ENCODE measurements at places on chromosomes 2 and 18.

DNA sequence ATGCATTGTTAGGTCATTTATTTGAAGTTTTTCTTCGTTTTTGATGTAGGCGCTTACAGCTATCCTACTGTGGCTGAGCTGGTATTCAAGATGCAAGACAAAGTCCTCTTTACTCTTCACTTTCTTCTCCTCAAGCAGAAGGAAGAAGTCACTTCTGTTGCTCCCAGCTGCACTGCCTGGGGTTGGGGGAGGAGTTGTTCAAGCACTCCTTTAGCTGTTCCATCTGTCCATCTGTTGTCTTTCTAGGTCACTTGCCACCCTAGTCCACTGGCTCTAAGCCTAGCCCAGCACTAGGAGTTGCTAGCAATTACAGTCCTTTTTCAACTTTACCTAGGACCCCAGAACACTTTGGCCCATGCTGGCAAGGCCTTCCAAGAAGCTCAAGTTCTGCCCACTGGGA, 200.6 kb upstream of the RBMS1 start:
- no peak for DNase-seq

DNA sequence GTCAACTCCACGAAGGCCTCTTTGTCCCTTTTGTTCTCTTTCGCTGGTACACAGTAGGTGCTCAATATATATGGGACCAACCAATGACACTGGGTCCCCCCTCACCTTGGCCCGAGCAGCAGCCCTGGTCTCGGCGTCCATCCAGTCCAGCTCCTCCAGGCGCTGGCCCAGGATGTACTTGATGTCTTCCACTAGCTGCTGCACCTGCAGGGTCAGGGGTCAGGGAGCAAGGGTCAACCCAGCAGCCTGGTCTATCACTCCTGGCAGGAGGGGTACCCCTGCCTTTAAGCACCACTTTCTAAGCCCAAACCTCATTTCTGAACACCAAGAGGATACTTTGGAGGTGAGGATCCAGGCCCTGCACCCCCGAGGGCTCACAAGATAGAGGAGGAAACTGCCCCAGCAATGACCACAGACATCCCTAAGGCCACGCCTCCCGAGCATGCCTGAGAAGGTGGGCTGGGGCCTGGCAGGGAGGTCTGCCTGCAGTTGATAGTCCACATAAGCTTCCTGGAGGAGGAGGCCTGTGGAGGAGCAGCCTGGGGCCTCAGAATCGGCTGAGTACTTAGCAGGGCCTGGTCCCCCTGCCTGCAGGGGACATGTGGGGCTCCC, 4.2 kb downstream of the ECEL1 start:
- DNase-seq: no peak

DNA sequence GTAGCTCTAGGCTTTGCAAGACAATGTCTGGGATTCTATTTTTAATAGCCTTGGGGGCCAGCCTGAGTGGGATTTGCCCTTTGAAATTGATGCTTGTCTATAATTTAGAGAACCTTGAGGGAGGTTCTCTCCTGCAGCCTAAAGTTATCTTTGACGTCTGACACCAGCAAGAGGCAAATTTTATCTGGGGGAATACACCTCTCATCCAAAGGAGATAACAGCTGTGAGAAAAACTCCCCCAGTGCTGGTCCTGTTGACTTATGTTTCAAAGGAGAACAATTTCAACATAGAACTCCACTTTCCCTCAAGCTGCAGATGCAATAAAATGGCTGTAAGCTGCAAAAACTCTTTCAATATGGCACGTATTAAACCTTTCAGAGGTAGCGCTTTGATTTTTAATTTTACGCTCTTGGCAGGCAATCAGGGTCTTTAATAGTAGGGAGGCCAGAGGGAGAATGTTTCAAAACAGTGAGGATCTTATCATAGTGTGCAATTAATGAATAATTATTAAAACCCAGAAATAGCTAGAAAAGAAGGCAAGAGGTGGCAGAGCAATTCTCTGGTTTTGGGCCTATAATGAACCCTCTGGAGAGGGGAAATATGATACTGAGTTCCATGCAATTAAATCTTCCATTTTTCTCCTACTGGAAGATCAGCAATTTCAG, 62.4 kb downstream of the LYPD1 start:
- no peak for DNase-seq

DNA sequence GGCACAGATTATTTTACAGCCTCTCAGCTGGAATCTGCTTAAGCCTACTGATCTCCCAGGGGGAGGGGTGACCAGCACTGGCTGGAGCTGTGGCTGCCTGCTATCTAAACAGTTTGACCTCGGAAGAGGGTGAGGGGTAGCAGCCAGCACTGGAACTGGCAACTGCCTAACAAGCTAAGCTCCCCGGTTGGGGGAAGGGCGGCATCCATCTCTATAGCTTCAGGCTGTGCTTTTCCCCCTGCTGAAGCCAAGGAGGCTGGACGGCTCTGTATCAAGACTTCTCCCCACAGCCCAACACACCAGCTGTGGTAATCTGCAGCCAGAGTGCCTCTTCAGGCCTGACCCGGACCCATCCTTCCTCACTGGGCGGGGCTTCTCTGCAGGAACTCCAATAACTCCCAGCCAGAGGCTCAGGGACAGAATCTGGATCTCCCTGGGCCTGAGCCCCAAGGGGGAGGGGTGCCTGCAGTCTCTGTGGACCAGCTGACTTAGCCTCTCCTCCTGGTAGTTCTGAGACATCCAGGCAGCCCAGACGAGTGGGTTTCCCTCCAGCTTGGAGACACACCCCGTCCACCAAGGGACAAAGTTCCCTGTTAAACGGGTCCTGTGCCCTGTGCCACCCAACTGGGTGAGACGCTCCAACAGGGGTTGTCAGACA, 560.2 kb downstream of the LRP1B start:
- no peak for DNase-seq

- no peak for DNase-seq
These were observed 44.1 kb upstream of the NDUFV2 start for GRCh38 chr18:9058406-9058805.

- no peak for DNase-seq
These were observed 4.4 kb upstream of the EXOC6B start for GRCh38 chr2:72830273-72830672.

DNA sequence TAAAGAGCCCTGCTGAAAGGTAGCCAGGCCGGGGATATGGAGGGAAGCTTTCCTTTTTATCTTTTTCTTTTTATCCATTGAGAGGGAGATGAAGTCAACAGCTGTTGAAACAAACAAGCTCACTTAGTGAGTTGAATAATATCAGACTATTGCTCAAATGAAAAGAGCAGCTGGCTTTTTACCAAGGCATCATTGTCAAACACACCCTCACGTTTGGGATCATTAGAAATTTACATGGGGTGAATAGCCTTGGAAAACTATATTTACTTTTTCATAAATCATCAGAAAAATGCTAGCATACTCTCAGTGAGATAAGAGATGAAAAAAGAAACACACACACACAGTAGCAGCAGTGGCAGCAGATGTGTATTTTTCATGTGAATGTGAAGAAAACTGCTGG, 71.5 kb upstream of the HNMT start:
- no peak for DNase-seq

GRCh38 chr2:61165946-61166345, 4.0 kb downstream of the C2orf74 start:
- no peak for DNase-seq

- DNase-seq: no peak
These were observed 290.8 kb downstream of the DYSF start for GRCh38 chr2:71743995-71744675.

DNA sequence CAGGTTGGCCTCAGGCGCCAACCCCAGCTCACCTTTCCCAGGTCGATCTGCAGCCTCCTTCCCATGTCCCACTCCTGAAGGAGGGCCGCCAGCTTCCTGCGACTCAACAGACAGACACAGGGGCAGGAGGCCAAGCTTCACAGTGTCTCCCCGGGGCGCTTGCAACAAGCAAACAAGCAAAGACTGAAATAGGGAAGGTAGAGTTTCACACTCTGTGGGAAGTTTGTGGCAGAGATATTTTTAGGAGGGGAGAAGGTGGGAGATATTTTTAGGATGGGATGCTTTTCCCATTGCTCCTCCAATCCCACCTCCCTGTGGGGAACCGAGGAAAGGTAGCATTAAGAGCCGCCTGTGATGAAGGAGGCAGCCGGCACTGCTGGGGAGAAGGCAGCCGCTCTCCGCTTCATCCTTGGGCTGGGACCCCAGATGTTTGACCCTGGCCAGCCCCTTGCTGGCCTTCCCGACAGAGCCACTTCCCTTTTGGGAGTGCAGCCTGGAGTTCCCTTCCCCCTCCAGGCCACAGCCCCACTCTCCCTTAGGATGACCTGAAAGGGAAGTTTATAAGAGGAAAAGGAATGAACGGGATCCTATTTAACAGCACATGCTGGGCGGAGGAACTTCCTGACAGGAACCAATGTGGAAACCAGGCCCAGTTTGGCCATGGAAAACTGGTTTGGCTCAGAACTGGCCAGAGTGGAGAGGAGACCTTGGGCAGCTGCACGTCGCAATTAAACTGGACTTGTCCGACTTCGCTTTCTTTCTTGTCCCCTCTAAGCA, 142.2 kb upstream of the SMAD2 start:
- DNase-seq: peak; percentile 27

DNA sequence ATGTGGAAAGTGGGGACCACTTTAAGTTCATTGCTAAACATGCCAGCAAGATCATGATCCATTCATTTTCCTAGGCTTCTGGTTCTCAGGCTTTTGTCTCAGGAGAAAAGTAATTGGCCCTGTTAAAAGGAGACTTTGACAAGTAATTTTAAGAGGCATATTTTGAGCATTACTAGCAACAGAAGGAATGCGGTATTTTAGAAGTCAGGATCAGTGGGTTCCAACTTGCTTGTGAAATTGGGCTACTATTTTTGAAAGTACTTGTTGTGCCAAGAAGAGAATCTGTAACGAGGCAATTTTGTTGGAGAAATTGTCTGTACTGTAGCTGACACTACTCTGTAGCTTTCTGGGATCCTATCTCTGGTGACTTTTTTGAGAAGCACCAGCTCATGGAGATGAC, 59.4 kb downstream of the CERS6 start:
- no peak for DNase-seq

- DNase-seq: peak; percentile 72
These were observed at the start of gene PXDN for GRCh38 chr2:1744446-1745170. PXDN (minus strand) TSS chr2:1744515; CDS start chr2:1744455, 60 bp downstream.

- peak; percentile 40 for DNase-seq
These were observed 65.8 kb upstream of the PNPT1 start for GRCh38 chr2:55759271-55759921.

- no peak for DNase-seq
These were observed 85.1 kb upstream of the HAAO start for GRCh38 chr2:42877511-42877910.

DNA sequence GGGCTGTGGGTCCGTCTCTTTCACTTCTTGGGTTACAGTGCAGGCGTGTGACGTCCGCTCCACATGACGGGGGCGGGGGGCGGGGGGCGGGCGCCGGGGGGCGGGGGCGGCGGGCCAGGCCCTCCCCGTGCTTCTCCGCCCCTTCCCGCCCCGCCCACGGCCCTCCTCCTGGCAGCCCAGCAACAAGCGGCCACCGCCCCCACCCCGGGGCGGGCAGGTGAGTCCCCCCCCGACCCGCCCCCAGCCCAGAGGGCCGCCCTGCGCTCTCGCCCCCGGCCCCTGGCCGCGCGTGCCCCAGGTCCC, 3.6 kb downstream of the ZNF516 start:
- DNase-seq: peak; percentile 77

- peak; percentile 37 for DNase-seq
These were observed 140.7 kb downstream of the ACOXL start for GRCh38 chr2:110873056-110873502.

DNA sequence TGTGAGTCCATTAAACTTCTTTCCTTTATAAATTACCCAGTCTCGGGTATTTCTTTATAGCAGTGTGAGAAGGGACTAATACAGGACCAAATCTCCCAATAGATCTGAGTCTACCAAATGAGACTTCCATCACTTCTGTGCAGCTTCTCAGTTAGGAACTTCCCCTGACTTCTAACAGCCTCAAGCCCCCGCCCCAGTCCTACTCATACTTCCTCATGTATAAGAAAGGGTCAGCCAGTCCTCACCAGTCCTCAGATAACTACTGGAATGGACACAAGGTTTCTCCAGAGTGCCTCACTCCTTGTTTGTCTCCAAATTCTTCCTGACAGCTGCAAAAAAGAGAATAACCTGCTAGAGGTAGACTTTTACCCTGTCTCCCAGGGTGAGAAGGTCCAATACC, 19.5 kb downstream of the TTC32 start:
- no peak for DNase-seq

DNA sequence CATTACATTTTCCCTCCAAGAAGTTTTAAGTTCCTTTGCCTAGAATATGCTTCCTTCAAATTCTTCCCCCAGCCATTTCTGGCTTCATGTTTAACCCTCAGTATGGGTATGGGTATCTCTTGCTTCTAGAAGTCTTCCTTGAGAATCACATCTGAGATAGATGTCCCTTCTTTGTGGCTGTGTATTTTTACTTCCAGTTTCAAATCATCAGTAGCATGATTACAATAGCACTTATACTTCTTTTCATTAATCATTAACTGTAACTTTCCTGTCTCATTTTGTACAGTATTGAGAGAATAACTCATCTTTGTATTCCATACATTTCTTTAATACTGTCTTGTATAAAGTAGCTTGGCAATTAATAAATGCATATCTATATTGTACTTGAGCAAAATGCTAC, 17.3 kb upstream of the PDE1A start:
- no peak for DNase-seq

GRCh38 chr2:126658905-126659561, 3.1 kb downstream of the GYPC start:
- DNase-seq: no peak

DNA sequence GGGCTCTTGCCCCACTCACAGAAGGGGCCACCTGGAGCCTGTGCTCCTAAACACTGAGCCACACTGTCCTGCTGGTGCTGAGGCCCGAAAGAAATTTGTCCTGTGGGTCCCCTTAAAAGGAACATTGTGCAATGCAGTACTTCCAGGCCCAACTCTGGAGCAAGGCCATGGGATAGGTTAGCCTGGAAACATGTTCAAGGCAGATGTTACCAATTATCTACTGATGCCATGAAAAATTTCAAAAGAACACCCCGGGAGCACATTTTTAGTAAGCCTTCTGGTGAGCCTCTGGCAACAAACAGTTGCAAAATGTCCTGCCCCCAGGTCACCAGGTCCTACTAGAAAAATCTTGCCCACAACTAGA, 12.3 kb upstream of the PTMA start:
- no peak for DNase-seq
